ENCODE measurements at places on chromosomes 3 and 15.

GRCh38 chr3:190017521-190018288, 103.0 kb downstream of the P3H2 start:
- peak; percentile 71 for DNase-seq

- peak; percentile 23 for DNase-seq
These were observed 68.8 kb upstream of the IL12A start for GRCh38 chr3:159919873-159920272.

DNA sequence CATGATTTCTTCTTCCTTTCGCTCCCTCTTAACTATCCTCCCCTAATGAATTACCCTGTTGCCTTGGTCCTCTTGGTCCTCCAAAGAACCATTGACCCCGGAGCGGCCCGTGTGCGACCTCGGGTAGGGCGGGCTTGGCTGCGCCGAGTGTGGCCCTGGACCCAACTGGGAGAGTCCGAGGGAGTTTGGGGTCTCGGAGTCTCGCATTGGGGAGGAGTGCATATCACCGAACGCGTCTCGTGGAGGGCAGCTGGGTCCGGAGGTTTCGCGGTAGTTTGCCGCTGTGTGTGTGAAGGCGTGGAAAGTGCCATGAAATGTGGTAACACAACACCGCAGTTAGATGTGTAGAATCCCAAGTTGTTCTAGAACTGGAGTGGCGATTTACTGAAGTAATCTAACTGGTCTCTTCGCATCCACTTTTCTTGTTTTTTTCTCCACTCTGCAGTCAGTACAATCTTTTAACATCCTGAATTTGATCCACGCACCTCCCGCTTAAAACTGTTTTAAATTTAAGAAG, 363 bp downstream of the GTF2E1 start:
- peak; percentile 40 for DNase-seq

GRCh38 chr15:85771781-85772445, 22.8 kb downstream of the KLHL25 start:
- DNase-seq: no peak

GRCh38 chr3:189680723-189681122, 49.5 kb downstream of the TP63 start:
- no peak for DNase-seq

DNA sequence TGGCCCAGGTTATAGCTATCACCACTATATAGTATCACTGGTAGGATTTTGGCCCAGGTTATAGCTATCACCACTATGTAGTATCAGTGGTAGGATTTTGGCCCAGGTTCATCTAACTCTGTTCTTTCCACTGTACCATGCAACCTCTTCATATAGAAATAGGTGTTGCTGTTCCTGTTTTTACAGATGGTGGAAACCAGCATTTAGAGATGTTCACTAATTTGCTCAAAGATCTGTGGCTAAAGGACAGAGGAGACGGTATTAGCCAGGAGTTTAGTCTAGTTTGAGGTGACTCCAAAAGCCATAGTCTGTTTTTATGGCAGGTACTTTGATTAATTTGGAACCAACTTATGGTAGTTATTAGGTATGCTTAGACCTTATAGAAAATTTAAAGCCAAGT, 3.1 kb downstream of the LRCH3 start:
- no peak for DNase-seq

DNA sequence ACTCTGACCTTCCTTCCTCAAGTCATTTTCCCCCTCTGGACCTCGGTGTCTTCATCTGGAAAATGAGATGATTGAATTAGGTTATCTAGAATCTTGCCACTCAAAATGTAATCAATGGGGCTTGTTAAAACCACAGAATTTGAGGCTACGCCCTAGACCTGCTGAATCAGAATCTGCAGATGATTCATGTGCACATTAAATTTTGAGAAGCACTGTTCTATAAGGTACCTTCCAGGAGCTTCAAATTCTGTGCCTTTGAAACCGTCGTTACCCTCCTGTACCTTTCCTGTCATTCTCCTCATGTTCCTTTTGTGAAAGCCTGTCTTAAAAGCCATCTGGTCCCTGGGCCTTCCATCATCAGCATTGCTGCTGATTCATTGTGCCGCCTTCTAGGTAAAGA, 172.4 kb upstream of the TOPAZ1 start:
- DNase-seq: no peak

- no peak for DNase-seq
These were observed 710 bp downstream of the LRRC57 start for GRCh38 chr15:42547918-42548248.

GRCh38 chr3:109313061-109313460, 3.3 kb downstream of the DPPA2 start:
- DNase-seq: no peak

GRCh38 chr3:170740726-170741591, 129.0 kb downstream of the RPL22L1 start:
- DNase-seq: peak; percentile 69

GRCh38 chr15:74808840-74809229, 3.8 kb upstream of the LMAN1L start:
- no peak for DNase-seq

- no peak for DNase-seq
These were observed 14.8 kb downstream of the PPCDC start for GRCh38 chr15:75038231-75038630.

DNA sequence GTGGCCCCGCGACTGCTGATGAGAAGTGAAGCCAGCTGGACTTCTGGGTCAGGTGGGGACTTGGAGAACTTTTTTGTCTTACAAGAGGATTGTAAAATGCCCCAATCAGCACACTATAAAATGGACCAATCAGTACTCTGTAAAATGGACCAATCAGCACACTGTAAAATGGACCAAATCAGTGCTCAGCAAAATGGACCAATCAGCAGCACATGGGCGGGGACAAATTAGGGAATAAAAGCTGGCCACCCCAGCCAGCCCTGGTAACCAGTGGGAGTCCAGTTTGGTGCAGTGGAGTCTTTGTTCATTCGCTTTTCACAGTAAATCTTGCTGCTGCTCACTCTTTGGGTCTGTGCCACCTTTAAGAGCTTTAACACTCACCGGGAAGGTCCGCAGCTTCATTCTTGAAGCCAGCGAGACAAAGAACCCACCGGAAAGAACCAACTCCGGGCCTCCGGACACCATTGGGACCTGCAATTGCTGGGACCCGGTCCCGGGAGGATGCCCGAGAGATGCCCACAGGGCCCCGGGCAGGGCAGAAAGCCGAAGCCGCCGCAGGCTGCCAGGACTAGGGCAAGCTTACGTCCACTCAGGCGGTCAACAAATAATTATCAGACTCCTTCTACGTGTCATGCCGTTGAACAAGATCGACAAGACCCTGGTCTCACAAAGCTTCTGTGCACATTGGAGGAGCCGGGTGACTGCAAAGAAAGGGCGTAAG, 8.3 kb upstream of the NR2E3 start:
- no peak for DNase-seq

- DNase-seq: no peak
These were observed 246.5 kb downstream of the PTPRG start for GRCh38 chr3:61807865-61808276.

DNA sequence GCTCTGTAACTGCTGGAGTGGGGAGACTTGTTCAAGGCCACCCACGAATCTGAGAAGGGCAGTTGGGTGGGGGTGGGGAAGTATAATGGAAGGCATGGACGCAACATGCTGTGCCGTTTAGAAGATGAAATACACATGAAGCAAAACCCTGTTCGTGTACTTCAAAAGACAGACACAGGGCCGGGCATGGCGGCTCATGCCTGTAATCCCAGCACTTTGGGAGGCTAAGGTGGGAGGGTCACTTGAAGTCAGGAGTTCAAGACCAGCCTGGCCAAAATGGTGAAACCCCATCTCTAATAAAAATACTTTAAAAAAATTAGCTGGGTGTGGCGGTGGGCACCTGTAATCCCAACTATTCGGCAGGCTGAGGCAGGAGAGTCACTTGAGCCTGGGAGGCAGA, 36.9 kb upstream of the SFMBT1 start:
- DNase-seq: no peak

GRCh38 chr3:48623851-48624547, 2.4 kb upstream of the TMEM89 start:
- no peak for DNase-seq

- peak; percentile 61 for DNase-seq
These were observed 17.2 kb upstream of the TIMP4 start for GRCh38 chr3:12175844-12176453.

GRCh38 chr15:71362987-71363968, 248.0 kb downstream of the THSD4 start:
- DNase-seq: no peak

DNA sequence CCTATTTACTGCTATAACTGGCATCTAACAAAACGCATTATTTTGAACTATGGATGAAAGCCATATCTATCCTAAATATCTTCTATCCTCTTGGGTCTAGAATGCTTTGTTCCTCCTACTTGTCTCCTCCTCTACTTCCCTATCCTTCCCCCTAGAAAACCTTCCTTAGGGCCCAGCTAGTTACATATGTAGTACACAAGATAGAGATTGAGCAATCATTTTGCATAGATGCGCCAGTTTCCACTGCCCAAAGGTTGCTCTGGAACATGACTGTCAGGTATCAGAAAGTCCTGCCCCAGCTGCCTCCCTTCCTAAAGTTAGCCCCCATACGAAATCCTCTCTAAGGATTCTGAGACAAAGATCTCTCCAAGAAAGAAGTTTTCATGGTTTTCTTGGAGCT, 55.1 kb downstream of the GPR160 start:
- no peak for DNase-seq

All from dermis microvascular lymphatic vessel endothelial cell (primary cell).